ENCODE measurements at places on chromosomes 3 and 15.
A peak's percentile ranks its signal among the peaks of the same experiment; 100 is the strongest.

DNA sequence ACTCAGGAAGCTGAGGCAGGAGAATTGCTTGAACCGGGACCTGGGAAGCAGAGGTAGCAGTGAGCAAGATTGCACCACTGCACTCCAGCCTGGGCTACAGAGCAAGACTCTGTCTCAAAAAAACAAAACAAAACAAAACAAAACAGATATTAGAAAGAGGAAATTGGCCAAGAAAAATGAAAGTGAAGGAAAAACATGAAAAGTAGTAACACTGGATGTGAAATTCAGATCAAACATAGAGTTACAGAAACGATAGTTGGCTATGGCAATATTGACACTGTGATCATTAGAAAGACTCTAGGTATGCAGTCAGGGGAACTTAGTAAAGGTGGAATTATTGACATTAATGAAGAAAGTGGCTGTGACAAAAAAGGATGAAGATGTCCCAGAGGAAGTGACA, 13.2 kb upstream of the TIPARP start:
- no peak for DNase-seq

GRCh38 chr15:87578776-87579175, 677.8 kb downstream of the NTRK3 start:
- no peak for DNase-seq

DNA sequence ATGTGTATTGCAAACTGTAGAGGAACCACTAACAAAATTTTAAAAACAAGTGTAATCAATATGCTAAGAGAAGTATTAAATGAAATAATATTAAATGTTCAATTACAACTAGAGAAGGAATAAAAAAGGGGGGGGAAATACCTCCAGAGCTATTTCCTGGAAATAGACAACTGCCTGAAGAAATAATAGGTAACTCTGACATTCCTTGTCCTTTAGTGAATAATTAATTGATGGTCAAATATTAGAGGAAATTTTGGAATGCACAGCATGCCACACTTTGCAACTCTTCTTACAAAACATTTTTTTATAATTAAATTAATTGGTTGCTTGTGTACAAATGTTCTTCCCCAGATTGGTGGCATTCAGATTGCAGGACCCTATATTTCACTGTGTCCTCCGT, 342.6 kb upstream of the COL8A1 start:
- DNase-seq: no peak

GRCh38 chr3:177609613-177610012, 412.3 kb upstream of the TBL1XR1 start:
- no peak for DNase-seq

- no peak for DNase-seq
Observed at GRCh38 chr3:52245322-52246263, at the start of gene PPM1M. Gene PPM1M (plus strand): TSS chr3:52245759. CDS start chr3:52245825, 66 bp downstream.

DNA sequence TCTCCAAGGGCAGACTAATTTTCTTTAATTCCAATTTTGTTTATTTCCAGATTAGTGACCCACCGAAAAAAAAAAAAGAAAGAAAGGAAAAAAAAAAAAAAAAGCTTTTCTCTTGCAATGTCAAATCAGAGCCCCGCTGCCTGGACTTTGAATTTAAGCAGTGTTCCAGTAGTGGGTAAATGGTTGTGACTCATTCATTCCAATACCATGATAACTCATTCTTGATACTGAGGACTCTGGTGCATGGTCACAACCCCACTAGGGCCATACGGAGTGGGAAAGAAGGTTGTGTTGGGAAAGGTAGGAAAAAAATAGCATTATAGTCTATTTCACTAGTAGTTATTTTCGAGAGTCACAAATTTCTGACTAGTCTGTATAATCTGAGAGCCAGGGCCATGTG, 59.1 kb upstream of the COL8A1 start:
- no peak for DNase-seq

- DNase-seq: no peak
Observed at GRCh38 chr3:76402926-76403325, 617.6 kb upstream of the ZNF717 start.

DNA sequence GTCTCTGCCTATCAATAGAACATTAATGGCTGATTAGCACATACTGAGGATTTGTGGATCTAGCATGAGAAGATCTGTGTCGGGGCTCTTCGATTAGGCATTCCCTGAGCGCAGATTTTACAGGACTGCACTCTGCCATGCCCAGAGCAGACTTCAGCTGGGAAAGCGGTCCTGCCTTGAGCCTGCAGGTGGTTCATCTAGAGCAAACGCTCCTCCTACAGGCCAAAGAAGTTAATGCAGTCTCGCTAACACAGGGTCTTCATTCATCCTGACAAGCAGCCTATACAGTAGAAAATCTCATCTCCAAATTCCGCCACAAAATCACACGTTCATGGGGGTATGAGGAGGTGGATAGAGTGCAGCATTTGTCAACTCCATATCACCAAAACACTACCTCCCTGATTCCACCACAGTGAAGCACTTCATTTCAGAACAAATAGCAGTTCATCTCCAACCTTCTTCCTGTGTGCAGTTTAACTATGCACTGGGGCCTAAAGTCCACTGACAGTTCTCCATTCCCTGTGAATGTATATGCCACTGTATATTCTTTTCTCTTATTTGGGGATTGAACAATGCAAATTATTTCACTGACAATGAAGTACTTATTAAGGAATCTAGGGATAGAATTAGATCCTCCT, 405.8 kb downstream of the IGSF11 start:
- peak; percentile 35 for DNase-seq

DNA sequence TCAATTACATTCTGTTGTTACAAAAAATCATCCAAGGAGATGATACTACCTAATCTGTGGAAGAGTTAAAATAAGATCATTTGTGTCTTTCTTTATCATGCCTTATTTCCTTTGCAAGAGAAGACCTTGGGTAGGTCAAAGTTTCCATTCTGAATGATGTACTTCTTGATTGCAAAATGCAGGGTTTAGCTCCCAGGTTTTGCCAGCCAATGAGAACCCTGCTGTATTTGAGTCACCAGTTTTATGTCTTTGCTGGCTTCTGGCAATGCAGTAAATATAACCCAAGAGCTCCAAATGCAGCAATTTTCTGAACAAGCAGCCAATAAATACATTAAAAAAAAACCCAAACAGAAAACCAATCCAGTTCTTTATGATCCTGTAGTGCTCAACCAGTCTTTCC, 204.9 kb downstream of the CADPS start:
- DNase-seq: no peak

DNA sequence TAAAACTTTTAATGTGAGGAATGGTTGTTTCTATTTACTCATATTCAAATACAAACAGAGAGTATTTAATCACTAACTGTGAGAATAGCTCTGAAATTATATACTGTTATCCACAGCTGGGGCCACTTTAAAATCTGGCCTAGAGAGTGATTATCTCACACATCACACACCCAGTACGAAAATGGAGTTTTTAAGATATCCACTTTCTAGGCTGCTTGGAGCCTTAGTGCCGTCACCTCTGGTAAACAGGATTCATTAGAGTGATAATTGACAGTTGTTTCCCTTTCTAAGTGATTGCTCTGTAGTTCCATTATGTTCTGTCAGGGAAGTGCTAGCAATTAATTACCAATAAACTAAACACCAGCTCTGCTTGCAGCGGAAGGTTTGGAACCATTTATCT, 942.4 kb downstream of the FHIT start:
- no peak for DNase-seq

DNA sequence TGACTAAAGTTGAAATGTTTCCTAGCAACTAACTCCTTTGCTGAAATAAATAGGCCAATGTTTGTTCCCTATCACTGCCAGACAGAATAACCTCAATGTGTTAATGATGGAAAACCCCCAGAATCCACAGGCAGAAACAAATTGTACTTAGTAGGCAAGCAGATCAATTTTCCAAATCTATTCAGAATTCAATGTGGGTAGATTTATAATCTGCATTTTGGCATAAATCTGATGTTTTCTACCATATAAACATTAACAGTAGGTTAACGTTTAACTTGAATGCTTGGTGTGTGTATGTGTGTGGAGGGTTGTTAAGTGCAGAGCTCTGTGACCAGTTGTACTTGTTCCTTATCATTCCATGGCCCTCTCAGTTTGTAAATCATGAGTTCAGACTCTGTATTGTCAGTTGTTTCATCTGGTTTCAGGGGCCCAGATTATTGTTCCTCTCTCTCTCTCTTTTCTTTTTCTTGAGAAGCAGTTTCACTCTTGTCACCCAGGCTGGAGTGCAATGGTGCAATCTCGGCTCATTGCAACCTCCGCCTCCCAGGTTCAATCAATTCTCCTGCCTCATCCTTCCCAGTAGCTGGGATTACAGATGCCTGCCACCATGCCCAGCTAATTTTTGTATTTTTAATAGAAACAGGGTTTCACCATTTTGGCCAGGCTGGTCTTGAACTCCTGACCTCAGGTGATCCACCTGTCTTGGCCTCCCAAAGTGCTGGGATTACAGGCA, 32.8 kb downstream of the PLSCR1 start:
- no peak for DNase-seq

DNA sequence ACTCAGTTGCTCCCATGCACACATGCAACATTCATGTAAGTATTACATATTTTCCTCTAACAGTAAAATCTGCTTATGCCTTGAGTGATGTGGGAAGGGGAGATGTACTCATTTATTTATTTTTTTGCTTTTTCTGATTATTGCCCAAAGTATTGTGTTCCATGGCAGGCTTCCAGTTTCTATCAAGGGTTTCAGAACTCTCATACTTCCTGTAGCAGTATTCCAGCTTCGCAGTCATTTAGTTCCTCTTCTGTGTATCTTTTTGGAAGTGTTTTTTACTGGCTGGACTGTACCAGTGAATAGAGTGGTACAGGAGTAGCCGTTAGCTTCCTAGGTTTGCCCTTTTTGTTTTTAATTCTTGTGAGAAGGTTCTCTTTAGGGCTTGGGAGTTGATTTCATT, 26.9 kb downstream of the RAB11A start:
- DNase-seq: no peak

DNA sequence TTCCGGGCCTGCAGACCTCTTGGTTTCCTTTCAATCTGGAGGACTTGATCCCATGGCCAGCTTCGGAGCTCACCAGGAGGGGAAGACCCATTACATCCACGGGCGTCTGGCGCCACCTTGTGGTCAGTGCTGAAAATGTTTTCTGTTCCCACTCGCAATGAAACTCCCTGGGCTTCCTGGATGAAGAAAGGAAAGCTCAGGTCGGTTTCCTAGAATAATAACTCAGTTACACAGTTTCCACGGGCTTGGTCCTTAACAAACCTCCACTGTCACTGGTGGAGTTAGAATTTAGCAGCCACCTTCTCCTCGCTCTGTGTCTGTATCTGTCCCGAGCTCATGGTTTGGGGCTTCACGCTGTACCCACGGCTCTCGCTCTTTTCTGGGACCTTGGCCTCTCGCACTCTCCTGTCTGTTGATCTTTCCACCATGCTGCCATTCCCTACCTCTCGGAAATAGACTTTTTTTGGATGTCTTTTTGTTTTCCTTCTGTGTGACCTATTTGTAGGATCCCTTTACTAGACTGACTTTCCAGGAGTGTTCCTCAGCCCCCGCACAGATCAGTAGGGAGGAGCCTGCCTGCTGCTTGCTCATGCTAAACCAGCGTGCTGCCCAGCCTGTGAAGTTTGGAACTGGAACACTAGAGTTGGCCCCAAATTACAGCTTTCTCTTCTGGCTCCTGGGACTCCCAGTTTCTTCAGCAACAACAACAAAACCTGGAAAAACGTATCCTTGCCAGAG, 56.3 kb downstream of the IL20RB start:
- peak; percentile 59 for DNase-seq

DNA sequence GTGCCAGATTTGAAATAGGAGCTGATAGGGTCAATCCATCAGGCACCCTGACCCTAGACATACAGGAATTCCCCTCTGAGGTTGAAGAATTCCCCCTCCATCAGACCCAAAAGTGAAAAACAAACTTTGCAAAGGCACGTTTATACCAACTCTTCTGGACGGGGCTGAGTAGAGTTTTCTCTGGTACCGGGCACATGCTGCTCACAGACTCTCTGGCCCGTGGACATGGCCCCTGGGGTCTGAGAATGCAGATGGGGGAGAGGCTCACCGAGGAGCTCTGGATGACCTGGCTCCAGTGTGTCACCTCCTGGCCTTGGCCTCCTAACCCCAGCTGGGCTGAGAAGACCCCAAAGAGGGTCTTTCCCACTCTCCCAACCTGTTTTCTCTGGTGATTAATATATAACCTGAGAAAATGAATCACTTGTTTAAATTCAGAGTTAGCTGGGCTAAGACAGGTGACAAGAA, 11.2 kb upstream of the LIPC start:
- DNase-seq: no peak

GRCh38 chr15:39942753-39943150, 8.8 kb downstream of the EIF2AK4 start:
- DNase-seq: no peak

GRCh38 chr3:138195481-138195880, 8.4 kb downstream of the ARMC8 start:
- no peak for DNase-seq
